ENCODE measurements at places on chromosomes 6 and 20.

- no peak for DNase-seq
Measured at GRCh38 chr20:61601853-61602252, 349.8 kb downstream of the CDH4 start.

DNA sequence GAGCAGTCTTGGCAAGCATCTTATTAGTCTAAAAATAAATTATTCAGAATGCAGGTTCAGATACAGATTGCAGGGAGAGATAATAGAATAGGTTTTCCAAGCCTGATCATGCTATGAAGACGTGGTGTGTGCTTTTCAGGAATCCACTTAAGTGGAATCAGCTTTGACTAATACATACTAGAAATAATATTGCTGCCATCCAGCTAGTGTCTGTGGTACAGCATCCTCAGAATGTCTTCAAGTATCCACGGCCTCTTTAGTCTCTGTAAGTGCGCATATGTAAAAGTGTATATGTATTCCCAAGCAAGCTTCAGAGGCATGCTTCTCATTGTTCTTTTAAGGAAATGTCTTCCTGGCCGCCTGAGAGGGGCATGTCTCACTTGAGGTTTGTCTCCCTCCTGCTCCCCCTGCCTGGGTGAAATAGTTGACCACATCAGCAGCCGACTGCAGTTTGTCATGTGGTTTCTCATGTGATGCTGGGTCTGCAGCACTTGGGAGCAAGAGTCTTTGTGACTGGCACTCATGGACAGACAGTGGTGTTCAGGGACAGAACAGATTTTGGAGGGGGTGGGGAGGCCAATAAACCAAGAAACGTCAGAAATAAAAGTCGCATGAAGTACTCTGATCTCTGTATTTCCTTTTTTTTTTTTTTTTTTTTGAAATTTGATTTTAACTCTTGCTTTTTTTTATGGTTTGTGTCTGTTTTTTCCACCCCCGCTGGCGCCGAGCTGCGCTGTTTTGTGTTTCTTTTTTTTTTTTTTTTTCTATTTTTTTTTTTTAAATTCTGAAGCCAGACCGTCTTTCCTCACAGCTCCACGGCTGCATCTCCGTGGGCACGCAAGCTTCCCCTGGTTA, 150.8 kb downstream of the PRL start:
- peak; percentile 31 for DNase-seq

DNA sequence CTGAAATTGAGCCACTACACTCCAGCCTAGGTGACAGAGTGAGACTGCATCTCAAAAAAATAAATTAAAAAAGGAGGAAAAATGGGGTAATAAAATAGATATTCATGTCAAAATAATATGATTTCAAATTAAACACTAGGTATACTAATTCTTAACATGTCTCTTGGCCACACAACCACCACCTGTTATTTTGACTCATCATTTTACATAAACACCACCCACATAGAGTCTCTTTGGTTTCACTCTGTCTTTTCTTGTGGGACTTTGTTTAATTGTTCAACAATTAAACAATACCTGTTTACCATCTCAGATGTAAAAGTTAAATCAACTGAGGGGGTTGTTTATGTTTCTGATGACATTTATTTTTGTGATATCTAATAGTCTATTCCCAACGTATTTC, 476.8 kb upstream of the ADGRB3 start:
- DNase-seq: no peak

DNA sequence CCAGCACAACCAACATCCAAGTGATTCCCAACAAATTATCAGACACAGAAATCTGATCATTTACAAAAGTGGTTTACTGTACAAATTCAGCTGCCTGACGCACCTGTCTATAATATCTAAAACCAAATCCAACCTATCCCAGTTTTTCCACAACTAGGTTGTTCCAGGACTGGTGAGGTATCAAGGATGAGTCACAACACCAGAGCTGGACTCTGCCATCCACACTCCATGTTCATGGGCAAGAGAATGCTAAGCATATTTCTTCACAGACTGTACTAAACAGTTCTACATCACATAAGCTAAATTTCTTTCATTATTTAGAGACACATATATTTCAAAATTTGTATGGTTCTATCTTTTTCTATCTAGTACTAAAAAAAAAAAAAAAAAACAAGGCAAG, 141.6 kb downstream of the BTBD9 start:
- DNase-seq: no peak

GRCh38 chr20:40525351-40525750, 163.7 kb downstream of the MAFB start:
- DNase-seq: no peak

DNA sequence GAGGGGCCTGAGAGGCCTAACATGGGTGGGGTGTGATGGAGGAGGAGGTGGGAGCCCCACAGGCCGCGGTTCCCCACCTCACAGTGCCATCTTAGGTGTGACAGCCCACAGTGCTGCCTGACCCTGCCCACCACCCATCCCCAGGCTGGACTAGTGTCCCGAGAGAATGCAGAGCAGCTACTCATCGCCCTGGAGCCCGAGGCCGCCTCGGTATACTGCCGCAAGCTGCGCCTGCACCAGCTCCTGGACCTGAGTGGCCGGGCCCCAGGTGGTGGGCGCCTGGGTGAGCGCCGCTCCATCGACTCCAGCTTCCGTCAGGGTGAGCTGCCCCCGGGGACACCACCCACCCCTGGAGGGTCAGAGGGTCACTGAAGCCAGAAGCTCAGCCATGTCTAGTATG, 15.6 kb downstream of the HSPA12B start:
- no peak for DNase-seq

DNA sequence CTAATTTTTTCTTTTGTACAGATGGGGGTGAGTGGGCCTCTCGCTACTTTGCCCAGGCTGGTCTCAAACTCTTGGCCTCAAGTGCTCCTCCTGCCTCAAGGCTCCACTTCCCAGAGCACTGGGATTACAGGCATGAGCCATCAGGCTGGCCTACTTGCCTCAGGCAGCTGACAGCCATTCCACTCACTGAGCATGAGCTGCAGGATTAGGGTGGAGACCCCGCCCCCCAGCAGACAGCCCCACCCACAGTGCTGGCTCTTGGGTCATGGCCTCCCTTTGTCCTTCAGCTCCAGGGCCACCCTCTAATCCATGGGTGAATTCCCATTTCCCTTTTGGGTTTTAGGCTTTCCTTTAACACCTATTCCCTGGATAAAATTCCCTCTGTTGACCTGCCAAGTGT, 82.1 kb downstream of the BFSP1 start:
- peak; percentile 49 for DNase-seq

DNA sequence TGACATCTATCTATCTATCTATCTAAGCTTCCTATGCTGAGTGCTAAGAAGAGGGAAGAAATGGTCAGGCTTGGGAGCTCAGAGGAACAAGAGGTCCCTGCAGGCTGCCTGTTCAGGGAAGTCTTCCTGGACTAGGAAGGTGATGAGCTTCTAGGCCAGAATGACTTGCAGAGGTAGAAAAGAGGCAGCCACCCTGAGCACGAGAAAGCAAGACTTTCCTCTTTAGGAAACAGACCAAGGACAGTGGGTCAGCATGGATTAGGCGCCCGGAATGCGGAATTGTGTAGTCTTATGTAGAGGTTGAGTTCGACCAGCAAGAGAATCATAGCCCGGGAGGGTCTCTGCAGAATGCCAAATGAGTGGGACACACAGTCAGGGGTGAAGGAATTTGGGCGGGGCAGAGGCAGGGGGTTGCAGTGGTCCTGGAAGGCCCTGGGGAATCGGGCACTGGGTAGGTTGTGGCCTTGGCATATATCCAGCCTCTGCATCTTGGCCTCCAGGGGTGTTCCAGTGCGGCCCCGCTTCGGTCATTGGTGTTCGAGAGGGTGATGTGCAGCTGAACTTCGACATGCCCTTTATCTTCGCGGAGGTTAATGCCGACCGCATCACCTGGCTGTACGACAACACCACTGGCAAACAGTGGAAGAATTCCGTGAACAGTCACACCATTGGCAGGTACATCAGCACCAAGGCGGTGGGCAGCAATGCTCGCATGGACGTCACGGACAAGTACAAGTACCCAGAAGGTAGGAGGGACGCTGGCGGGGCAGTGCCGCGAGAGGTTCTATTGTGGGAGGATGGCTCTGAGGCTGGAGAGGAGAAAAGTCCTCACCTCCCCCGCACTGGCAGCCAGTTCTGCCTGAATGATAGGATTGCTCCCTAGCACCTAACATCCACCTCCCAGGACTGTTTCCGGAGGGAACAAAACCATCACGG, 32.1 kb downstream of the TGM3 start:
- no peak for DNase-seq

- no peak for DNase-seq
Measured at GRCh38 chr20:1844325-1845162, 50.7 kb upstream of the SIRPA start.

DNA sequence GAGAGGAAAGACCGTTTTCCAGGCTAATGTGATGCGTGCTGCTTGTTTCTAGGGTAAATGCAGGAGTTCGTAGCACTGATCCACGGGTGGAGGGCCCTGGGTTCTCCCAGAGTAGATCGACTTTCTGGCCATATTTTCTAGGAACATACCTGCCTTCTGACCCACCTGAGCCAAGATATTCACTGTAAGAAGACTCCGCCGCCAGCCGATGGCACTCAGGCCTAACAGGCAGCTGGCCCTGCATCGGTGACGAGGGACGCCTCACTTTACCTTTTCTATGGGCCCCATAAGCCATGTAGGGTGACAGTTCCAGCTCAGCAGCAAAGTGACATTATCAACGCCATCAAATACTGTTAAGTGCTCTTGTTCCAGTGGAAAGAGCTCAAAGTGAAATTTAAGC, 30.2 kb upstream of the FRMD1 start:
- no peak for DNase-seq

DNA sequence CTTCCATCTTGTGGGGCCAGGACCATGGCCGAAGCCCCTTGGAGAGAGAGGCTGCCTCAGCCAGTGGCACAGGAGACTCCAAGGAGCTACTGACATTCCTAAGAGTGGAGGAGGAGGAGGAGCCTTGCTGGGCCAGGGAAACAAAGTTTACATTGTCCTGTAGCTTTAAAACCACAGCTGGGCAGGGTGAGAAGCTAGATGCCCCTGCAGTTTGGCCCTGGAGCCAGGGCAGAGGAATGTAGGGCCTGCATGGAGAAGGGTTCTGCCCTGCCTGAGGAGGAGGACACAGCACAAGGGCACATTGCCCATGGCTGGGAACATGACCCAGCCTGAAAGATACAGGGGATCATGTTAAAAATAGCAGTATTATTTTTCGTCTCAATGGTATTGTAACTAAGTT, 37.4 kb downstream of the PLCG1 start:
- no peak for DNase-seq

DNA sequence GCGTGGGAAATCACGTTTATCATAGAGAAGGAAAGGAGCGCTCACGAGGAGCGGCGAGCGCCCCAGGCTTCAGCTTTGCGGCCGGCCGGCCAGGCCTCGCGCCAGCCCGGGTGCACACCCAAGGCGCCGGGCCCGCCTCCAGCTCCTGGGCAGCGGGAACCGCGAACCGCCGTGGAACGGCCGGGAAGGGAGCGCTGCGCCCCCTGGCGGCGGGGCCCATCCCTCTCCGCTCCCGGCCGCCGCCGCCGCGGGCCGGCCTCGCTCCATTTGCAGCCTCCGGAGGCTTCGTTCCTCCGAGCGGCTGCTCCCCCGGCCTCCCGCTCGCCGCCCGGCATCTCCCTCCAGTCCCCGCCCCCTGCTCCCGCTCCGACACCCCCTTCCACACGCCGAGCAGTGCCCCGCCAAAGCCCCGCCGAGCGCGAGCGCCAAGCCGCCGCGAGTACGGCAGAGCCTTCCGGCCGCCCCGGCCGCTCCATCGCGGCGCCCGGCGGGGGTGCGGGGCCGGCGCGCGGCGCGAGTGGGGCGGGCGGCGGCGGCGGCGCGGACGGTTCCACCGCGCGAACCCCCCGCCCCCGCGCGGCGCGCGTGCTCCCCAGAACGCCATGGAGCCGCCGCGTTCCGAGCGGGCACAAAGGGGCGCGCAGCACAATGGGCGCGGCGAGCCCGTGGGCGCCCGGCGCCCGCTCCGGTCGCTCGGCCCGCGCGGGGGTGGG, 946 bp downstream of the BEND3 start:
- DNase-seq: peak; percentile 92

DNA sequence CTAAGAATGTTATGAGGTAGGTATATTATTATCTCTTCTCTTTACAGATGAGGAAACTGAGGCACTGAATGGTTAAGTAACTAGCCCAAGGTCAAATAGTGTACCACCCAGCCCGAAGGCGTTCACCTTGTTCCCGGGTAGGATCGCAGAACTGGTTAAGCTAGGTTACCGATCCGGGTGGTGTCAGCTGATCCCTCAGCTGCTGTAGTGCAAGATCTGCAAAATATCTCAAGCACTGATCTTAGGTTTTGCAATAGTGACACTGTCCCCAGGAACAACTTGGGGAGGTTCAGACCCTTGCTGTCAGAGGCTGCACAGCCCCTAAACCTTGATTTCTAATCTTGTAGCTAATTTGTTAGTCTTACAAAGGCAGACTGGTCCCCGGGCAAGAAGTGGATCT, 28.1 kb downstream of the SLC52A3 start:
- DNase-seq: no peak

- DNase-seq: no peak
Measured at GRCh38 chr20:6708010-6708409, 59.5 kb upstream of the BMP2 start.

- peak; percentile 21 for DNase-seq
Measured at GRCh38 chr6:134446218-134446848, 128.4 kb upstream of the SGK1 start.

GRCh38 chr6:113466526-113466925, 390.6 kb upstream of the MARCKS start:
- no peak for DNase-seq

DNA sequence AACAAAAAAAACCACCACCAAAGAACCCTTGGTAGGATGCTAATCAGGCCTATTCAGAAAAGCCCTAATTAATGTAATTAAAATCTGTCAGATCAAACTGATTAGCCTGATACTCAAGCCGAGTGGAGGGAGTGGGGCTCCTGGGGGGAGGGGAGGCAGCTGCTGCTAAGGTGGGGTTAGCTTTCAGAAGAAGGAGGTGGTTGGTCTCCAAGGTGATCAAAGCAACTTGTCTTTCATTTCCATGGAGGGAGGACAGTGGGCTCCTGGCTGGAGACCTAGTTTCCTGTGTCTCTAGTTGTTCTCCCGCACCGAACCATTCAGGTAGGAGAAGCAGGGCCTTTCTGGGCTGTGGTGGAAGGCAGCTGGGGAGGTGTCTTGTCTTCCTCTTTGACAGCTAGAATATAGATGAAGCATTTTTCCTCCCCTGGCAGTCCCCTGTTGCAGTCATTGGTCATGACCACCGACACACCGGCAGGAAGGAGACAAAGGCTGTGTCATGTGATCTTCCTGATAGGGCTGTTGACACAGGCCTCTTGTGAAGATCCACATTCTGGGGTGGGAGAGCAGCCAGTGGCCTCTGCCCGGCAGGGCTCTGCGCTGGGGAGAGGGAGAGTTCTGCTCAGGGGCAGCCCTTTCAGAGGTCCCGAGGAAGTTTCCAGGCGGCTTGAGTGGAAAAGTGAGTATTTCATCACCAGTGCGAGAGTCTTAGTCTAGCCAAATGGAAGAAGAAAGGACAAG, 39.9 kb upstream of the PRDM1 start:
- DNase-seq: peak; percentile 84

GRCh38 chr6:127686084-127686483, 109.1 kb downstream of the C6orf58 start:
- no peak for DNase-seq

GRCh38 chr6:133957780-133958242, 4.8 kb downstream of the TBPL1 start:
- no peak for DNase-seq
